ENCODE measurements at places on chromosomes 2 and 18.

DNA sequence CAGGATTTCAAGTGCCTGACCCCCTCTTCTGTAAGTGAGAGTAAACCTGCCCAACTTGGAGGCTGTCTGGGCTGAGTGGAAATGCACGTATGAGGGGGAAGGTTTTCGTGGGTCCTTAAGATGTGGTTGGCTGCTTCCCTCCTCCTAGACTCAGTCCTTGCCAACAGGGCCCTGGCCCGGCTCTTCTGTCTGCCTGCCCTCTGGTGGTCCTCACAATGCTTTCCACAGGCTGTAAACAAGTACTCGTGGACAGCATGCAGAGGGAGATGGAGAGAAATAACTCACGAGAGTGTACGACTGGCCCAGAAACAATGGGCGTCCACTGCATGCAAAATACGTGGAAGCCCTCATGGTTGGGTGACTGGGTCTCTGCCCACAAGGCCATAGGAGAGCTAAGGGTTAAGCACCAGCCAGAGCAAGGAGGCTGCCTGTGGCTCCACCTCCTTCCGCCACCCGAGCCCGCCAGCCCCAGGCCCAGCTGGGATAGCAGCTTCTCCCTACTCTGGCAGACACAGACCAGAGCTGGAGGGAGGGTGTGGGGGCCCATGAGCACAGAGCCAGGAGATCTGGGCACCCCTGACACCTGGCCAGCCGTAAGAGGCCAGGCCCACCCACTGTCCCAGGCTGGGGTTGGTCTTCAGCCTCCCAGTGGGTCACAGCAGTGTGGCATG lies 17.0 kb upstream of the ARHGEF4 start:
- DNase-seq: no peak

- no peak for DNase-seq
These were observed 51.2 kb downstream of the HPCAL1 start for GRCh38 chr2:10353931-10354330.

DNA sequence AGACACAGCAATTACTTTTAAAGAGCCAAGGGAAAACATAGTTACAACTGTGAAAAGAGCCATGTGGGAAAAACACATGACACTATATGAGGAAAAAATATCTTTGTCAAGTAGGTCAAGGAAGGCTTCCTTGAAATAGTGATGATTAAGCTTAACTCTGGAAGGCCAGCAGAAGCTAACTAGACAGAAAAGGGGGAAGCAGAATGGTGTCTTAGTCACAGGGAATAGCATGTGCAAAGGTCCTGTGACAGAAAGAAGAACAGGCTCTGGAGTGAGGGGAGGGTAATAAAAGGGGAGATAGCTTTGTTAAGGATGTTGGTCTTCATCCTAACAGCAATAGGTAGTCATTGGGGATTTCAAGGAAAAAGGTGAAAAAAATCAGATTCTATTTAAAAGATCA lies 64.0 kb downstream of the ARHGAP25 start:
- no peak for DNase-seq

- DNase-seq: no peak
These were observed 55.5 kb downstream of the SGPP2 start for GRCh38 chr2:222479859-222480258.

DNA sequence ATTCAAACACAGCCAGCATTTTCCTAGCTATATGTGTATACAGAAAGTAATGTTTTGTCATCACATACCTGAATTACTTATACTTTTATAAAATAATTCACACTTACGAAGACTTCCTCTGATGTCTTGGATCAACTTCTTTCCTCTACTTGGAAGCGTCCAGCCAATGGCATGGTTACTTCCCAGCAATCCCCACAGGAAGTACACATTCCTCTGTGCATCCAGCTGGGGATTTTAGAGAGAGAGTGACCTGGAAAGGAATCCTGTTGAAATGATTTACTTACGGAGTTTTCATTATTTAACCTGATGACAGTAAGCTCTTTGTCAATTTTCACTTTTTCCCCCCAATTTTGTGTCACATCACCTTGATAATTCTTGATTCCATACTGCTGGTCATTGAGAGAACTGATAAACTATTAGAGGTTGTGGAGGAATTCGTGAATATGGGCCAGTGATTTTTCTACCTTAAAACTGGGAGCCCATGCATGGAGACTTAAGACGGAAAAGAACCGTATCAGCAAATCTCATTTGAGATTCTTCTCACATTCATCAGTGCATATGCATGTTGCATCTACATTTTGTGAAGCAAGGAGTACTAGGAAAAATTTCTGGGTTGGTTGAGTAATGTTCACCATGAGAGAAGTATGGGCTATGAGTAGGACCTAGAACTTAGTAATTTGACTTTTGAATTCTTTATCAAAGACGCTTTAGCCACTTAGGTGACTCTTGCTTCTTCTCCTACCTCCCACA lies 9.0 kb upstream of the IL18R1 start:
- DNase-seq: no peak

DNA sequence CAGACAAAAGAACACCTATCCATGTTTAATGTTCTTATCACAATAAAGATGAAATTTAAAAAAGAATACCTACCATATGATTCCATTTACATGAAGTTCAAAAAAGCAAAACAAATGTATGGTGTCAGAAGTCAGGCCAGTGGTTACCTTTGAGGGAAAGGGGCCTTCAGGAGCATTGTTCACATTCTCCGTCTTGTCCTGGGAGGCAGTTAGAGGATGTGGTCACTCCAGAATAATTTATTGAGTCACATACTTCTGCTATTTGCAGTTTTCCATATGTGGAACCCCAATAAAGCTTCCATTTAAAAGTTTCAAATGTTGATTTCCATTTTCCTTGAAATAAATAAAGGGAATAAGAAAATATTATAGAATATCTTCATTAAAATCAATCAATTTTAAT lies 41.6 kb upstream of the POU3F3 start:
- DNase-seq: no peak

GRCh38 chr2:73859721-73860586 lies 31.2 kb downstream of the STAMBP start:
- no peak for DNase-seq

DNA sequence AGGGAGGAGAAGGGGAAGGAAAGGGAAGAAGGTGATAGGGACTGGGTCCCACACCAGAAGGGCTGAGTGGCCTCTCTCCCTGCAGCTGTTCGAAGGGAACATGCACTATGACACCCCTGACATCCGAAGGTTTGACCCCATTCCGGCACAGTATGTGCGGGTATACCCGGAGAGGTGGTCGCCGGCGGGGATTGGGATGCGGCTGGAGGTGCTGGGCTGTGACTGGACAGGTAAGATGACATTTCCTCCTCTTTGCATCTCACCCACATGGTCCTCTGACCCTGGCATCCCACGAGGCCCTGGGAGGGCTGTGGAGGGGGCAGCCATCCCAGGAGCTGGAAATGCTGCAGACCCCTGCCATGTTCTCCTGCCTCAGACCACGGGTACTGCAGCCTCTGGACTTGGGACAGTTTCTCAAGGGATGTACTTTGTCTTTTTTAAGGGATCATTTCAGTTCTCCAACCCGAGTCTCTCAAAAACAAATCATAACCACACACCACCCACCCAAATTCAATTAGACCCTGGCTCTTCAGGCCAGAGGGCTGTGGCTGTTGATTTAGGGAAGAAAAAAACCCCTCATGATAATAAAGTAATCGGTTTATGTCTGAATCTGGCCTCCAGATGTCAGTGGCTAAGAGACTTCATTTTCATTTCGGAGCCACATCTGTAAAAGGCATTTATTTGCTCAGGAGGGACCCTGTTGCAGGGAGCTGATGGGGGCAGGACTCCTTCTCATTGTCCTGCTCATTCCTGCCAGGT lies 63.5 kb downstream of the NRP2 start:
- no peak for DNase-seq

DNA sequence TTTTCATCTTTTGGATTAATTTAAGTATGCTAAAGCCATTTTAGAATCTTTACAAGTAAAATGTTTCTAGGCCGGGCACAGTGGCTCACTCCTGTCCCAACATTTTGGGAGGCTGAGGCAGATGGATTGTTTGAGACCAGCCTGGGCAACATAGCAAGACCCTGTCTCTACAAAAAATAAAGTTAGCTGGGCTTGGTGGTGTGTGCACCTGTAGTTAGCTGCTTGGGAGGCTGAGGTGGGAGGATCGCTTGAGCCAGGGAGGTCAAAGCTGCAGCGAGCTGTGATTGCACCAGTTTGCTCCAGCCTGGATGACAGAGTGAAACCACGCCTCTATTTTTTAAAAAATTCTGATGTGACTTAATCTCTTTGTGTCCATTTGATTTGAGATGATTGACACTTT lies 3.9 kb downstream of the PPM1B start:
- DNase-seq: no peak

DNA sequence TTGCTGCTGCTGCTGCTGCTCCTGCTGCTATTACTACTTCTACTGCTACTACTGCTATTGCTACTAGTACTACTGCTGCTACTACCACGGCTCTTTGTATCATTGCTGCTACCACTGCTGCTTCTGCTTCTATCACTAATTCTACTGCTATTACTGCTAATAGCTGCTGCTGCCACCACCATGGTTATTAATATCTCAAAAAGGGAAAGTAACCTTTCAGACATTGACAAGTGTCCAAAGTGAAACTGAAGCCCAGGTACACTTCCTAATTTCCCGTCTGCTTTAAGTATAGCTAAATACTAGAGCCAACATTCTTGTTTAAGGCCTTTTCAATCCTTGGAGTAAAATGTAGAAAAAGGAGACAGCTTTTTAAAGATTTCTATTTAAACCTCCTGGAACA lies 45.4 kb upstream of the EHBP1 start:
- no peak for DNase-seq

GRCh38 chr2:22656426-22656825 lies 728.6 kb upstream of the KLHL29 start:
- DNase-seq: no peak
